SK-N-MC (cell line): ENCODE measurements at places on chromosomes 11 and 22.

GRCh38 chr11:118872403-118872821, 11.3 kb upstream of the CXCR5 start:
- DNase-seq, result no peak

GRCh38 chr11:70951139-70951804, 301.1 kb downstream of the SHANK2 start:
- DNase-seq, result no peak

DNA sequence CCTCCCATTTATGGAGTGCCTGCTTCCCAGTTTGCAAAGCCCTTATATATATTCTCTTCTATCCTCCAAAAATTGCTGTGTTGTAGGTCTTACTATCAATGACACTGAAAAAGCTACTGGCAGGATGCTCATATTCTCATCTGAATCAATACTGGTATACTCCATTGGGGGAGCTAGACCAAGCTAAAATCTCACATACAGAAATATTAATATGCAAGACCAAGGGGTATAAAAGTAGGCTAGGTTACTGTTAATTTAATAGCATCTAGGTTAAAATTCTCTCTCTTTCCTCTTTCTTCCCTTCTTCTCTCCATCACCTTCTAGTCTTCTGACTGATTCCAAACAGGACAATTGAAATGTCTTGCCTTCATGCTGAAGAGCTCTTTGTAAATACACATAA, 17.1 kb upstream of the BDNF start:
- no peak for DNase-seq

- no peak for DNase-seq
Measured at GRCh38 chr11:125063429-125064043, 431 bp downstream of the SLC37A2 start.

- DNase-seq, result no peak
Measured at GRCh38 chr11:118757876-118758399, 33.0 kb downstream of the DDX6 start.

DNA sequence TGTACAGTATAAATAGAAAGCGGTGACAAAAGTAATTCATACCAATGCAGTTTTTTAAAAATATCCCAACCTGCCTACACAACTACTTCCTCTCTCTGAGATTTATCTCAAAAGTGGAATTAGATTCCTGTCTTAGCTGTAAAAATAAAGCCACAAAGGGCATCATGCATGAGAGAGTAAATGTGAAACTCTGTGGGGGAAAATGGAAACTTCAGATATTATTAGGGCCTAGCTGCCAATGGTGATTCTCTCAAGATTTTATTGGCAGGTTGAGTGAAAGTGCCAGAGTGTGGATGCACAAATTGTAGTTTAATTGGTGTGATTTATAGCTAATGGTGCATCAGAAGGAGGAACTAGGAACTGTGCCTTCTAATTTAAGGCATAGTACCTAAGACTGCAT, 356.9 kb upstream of the CCDC90B start:
- no peak for DNase-seq
